ENCODE measurements at places on chromosomes 7 and 10.

DNA sequence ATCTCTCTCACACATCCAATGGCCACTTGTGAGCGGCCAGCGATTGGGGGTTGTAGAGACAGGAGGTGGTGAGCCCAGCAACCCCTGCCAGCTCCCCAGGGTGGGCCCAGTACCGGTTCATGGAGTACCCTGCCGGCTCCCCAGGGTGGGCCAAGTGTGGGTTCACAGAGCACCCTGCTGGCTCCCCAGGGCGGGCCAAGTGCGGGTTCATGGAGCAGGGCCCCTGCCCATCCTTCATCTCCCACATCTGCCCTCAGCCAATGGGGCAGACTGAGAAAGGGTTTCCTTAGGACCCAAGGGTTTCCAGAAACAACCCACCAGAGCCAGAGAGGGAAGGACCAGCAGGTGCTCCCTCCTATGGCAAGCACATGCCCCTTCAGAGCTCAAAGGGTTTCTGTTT, 21.4 kb upstream of the SLIT1 start:
- DNase-seq = no peak

DNA sequence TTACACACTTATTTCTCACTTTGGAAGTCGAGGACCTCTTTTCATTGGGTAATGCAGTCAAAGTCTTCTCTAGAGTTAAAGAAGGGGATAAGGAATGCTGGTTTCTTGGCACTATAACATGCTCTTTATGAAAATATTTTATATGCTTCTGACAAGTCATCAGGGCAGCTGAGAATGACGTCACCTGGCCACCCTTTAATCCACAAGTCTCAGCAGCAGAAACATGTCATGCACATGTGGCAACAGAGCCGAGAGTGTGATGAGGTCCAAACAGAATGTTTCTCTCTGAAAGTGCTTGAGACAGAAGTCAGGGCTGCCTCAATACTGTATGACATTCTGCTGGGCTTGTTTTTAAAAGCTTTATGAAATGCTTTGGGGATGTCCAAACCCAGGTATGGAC, 63.5 kb upstream of the C10orf90 start:
- DNase-seq = no peak

- DNase-seq = no peak
These were observed 369.1 kb downstream of the GRID1 start for GRCh38 chr10:85997544-85997943.

DNA sequence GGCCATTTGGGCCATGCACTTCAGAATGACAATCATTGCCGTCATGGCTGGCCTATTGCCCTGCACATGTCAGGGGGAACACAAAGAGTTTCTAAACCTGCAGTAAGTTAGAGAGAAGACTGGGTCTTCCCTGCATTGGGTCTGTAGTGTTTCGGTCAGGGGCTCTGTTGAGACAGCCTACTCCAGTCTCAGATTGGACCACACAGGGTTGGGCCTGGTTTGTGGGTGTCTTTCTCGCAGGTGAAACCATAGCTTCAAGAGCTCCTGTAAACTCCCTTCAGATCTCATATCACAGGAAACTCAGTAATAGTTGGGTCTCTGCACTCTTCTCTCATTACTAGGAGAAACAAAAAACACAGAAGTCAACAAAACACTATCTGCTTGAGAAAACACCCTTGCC, 7.3 kb upstream of the TARP start:
- no peak for DNase-seq

DNA sequence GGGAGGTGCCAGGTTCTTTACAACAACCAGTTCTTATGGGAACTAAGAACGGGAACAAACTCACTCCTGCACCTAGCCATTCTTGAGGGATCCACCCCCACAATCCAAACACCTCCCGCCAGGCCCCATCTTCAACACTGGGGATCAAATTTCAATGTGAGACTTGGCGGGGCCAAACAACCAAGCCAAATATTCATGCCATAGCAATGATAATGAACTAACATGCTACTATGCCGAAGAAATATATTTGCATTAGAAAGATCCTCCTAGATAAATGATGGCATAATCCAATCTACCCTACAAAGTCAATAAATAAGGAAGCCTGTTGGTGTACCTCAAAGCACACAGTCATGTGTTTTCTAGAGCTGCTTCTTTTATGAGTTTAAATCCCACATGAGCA, 57.6 kb downstream of the CCDC71L start:
- no peak for DNase-seq

- DNase-seq = no peak
These were observed 30.0 kb downstream of the SLC26A4 start for GRCh38 chr7:107690611-107691010.

GRCh38 chr10:10788761-10789160, 228.9 kb upstream of the CELF2 start:
- no peak for DNase-seq

DNA sequence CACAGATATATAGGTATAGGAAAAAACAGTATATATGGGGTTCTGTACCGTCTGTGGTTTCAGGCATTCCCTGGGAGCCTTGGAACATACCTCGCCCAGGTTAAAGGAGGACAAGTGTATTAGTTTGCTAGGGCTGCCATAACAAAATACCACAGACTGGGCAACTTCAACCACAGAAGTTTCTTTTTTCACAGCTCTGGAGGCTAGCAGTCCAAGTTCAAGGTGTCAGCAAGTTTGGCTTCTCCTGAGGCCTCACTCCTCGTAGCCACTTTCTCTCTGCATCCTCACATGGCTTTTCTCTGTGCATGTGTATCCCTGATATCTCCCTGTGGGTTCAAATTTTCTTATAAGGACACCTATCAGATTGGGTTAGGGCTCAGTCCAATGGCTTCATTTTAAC, 189.1 kb downstream of the DNAH11 start:
- DNase-seq = no peak

GRCh38 chr7:28984631-28985030, 26.5 kb upstream of the TRIL start:
- DNase-seq = no peak

DNA sequence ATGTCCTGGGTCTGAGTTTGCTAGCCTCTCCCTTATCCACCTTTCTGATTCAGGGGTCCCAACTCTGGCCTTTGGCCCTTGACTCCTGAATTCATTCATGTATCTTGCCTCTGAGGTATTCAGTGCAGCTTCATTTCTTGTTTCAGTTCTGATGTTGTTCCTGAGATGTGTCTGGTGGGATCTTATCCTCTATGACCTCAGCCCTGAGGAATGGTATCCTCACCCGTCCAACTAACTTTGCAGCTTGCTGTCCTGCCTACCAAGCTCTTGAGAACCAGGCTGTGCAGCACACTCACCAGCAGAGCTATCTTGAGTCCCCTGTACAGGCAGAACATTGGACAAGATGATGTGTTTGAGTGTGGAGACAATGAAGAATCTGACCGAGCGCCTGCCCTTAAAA, 13.8 kb downstream of the SUFU start:
- no peak for DNase-seq

GRCh38 chr7:140212100-140212881, 35.5 kb upstream of the KDM7A start:
- DNase-seq = no peak

GRCh38 chr7:147664541-147664940, 926.0 kb upstream of the C7orf33 start:
- DNase-seq = no peak

DNA sequence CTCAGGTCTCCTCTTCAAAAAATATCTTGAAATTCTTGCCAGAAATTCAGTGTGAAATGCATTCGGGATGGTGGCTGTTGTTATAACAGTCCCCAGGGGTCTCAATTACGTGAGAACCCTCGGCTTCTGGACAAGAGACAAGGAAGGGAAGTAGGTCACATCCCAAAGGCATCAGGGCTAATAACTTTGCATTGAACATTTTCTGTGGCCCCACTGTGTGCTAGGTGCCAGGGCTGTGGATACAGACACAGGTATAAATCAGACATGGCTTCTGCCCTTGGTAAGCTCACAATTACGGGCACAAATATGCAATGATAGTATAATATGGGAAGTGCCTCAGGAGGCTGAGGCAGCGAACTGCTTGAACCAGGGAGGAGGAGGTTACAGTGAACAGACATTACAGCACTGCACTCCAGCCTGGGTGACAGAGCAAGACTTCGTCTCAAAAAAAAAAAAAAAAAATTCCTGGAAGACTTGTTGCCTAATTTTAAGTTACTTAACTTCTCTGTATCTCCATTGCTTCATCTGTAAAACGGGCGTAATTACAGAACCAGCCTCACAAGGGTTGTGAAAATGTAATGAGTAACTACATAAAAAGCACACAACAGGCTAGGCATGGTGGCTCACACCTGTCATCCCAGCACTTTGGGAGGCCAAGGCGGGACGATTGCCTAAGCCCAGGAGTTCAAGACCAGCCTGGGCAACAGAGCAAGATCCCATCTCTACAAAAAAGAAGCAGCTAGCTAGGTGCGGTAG, 2.5 kb upstream of the RHBDD2 start:
- DNase-seq = no peak

DNA sequence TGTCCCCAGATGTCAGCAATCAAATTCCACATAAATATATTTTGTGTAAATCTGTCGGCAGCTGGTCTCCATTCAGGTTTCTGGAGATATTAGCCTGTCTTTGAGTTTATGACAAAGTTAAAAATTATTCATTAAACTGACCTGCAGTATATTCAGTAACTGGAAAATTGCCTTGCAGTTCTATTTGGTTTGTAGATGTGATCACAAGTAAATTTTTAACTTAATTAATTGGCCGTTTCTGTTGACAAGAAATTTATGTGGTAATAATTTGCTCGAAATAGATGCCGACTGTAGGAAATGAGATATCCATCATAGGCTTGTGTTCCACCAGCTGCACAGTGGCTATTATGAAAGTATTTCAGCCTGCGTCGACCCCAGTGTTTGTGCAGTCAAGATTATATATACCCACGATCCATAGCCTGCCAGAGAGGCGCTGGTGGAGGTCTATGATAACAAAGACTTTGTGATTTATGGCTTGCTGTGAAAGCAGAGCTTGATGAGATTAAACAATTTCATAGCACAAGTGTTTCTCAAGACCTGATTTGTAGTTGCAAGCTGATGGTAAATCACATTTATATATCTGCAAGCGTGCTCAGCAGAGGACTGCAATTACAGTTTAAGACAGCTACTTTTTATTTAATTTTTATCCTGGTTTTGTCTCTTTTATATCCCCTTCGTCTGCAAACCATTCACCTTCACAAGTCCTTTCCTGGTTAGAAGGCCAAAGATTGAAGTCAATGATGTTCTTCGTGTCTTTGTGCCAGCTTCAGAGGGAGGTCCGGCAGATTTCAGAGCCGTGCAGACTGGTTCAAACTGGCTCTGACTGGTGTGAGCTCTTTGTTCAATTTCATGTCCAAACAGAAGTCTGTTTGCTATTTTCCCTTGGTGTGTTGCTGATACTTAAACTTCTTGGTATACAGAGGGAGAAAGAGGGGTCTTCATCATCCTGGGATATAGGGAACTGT, 850.9 kb downstream of the LRMDA start:
- no peak for DNase-seq

GRCh38 chr10:17847585-17848296, 38.6 kb downstream of the MRC1 start:
- DNase-seq = no peak

DNA sequence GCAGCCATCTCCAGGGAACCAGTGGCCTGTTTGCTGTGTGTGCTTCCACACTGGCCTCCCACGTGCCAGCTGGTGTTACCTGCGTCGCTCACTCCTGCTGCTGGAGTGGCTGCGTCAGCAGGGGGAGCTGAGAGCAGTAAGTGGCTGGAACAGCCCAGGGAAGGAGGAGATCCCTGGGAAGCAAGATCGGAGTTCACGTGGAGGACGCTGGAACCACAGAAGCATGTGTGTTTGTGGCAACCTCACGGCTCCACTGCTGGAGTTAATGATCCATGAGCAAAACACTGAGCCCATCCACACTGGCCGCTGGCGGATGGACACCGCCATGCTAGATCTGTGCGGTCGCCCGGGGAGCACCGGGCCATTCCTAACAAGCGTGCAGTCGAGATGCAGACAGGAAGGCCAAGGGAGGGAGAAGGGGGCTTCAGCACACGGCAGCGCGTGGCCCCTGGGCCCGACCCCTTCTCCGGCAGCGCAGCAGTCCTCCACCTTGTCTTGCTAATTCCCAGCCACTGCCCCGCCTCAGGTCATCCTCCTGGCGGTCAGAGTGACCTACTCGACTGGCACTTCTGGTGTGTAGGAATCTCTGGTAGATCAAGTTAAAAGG, 68.5 kb upstream of the EEPD1 start:
- DNase-seq = no peak

GRCh38 chr7:152369518-152369917, 66.3 kb downstream of the KMT2C start:
- no peak for DNase-seq

DNA sequence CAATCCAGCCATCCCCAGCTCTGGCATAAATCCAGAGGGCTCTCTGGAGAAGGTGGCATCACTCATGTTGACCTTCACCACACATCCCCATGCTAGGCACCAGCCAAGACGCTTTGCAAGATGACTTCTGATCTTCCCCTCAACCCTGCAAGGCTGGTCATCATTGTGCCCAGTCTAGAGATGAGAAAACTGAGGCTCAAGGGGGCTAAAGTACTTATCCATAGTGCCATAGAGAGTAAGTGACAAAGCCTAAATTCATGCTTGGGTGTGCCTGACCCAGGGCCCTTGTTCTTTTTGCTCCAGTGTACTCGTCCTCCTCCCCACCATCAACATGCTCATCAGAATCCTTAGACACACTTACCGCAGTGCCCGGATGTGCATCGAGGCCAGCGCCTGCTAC, 1.7 kb upstream of the C10orf105 start:
- DNase-seq = no peak

- no peak for DNase-seq
These were observed 21.1 kb upstream of the EZH2 start for GRCh38 chr7:148905093-148905666.

DNA sequence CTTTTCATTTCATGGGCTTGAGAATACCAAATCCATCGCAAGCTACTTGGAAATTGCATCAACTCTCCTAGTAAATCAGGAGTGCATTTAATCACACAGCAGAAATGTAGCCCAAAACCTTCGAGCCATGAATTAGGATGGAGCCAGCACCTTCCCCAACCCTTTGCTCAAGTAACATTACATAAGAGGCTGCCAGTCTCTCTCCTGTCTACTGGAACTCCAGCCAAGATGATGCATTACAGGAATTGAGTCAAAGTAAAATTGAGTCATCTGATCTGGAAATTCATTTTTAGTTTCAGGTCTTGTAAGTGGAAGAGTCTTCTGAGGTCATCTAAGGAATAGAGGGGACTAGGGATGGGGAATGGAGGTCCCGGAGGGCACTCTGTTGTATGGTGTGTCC, 69.7 kb upstream of the FHIP2A start:
- no peak for DNase-seq

DNA sequence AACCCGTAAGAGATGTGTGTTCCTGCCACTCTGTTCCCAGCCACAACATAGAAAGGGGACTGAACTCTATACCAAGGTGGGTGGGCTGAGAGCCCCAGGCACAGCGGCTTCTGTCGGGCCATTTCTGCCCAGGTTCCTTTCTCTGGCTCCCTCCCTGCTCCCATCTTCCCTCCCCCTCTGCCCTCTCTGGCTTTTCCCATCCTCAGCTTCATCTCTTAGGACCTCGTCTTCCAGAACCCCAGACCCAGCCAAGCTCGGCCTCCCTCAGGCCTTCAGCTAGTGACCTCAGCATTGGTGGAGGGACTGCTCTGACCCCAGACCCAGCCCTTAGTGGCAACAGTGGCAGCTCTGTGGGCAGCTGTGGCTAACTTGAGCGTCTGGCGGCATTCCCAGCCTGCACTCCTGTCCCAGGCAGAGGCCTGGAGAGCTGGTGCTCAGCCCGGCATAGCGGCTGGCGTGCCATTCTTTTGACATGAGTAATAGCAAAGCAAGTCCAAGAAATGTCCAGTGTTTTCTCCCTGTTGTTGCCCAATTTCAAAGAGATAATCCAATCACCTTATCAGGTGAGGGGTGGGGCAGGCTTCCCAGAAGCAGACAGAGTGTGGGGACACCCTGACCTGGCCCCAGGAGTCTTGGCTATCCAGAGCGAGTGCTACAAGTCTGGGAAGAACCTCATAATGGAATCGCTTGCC, 15.9 kb downstream of the PTPRE start:
- no peak for DNase-seq

Measured in CD4-positive, alpha-beta T cell treated with Interleukin-2 at 100 ng/mL for 4 hours (primary cell).